ENCODE measurements at places on chromosomes 16 and 17. TPM values are rescaled to one million over a fixed set of nuclear protein-coding genes. Genes with fewer than 3 reads are reported as not detected.

DNA sequence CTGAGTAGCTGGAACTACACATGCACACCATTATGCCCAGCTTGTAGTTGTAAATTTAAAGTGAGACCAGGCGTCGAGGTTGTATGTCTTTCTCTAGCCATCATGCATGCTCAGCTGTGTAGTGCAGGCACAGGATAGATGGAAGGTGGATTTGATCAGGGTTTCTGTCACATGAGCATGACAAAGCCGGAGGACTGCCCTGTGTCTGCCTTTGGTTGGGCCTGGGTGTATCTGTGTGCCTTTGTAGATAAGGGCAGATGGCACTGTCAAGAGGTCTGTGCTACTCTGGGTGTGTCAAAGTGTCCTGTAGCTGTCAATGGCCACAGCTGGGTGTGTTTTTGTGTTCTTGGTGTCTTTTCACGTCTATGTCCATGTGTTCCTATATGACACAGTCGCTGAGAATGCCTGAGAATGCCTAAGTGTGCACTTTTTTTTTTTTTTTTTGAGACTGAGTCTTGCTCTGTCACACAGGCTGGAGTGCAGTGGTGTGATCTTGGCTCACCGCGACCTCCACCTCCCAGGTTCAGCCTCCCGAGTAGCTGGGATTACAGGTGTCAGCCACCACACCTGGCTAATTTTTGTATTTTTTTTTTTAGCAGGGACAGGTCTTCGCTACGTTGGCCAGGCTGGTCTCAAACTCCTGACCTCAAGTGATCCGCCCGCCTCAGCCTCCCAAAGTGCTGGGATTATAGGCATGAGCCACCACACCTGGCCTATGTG is 4.1 kb upstream of the NAGS start:
- no peak for DNase-seq

The C1QTNF8 gene
- total RNA-seq: not detected

GRCh38 chr17:73142872-73143381 is 21.9 kb upstream of the SSTR2 start:
- DNase-seq: no peak

GRCh38 chr17:17200311-17200710 is 5.8 kb downstream of the PLD6 start:
- DNase-seq: no peak

- no peak for DNase-seq
These were observed 35.1 kb upstream of the IL34 start for GRCh38 chr16:70611224-70611598.

DNA sequence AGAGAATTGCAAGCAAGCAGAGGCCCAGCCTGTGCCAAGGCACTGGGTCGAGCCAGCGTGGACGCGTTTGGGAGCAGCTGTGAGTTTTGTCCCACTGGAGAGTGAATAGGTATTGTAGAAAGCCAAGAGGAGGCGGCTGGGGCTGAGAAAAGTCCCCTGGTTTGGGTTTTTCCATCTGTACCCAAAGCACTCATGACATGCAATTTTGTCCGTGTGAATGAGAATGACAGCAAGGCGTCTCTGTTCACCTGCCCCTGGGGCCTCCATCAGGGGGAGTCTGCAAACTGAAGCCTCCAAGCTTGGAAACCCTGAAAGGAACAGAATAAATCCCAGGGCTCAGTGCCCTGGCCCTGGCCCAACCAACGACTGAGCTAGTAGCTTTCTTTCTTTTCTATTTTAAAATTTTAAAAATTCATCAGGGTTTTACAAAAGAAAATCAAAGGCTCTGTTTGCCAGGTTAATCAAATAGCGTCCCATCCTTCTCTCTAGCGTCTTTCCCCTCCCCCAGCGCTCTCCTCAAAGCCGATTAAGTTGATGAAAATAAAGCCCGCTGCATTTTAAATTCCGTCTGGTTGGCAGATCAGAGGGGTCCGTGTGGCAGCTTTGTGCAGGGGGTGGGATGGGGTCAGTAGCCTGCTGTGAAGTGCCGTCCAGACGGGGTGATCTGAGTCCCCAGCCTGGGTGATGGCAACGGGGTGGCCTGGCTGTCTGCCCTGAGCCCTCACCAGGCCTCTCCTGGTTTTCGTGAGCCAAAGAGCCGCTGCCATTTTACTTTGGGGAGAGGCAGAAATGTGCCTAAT is 171.0 kb downstream of the KATNIP start:
- no peak for DNase-seq

GRCh38 chr17:45441526-45442310 is 9.0 kb upstream of the ARHGAP27 start:
- no peak for DNase-seq

DNA sequence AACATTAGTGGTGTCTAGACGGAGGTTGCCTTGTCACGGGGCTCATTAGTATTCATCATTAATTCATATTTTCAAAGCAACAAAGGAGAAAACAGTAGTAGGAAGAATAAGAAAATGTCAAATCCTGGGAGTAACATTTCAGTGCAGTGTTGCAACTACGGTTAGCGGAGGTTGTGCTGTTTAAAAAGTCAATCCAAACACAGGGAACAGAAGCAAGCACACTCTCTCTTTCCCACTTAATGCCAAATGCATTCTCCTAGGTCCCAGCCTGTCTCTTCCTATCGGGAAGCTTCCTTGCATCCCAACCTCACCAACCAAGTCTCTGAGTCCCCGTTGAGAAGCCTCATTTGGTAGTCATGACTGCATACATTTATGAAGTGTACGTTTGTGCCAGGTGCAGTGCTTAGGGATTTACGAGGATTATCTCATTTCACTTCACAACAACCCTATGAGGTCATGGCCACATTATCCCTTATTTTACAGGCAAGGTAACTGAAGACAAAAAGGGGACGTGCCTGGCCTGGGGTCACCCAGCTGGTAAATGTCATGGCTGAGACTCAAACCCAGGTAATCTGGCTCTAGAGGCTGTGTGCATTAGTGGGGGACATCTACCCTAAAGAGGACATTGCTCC is 283.6 kb upstream of the SALL1 start:
- DNase-seq: no peak

The DPEP2 gene
- total RNA-seq: not detected

DNA sequence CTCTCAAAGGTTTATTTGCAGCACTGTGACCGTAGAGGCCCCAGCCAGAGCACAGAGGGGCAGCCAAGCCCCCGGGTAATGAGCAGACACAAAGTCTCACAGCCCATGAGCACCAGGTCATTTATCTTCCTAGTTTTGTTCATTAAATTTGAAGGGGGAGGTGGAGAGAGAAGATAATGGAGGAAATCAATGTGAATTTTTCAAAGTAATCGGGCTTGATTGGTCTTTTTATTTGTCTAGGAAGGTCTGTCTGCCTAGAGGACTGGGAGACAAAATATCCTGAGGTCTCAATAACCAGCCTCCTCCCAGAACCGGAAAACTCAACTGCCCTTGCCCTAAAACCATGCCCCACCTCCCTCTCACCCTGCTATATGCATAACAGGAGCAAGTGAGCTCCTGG is 189.0 kb downstream of the SLC39A11 start:
- DNase-seq: no peak

Measured in SJSA1 (cell line).